ENCODE measurements at places on chromosomes 12 and 14. TPM values are rescaled to one million over a fixed set of nuclear protein-coding genes. Genes with fewer than 3 reads are reported as not detected.

TNS2 gene
- total RNA-seq: 145 TPM

JAG2 gene
- total RNA-seq: 16.5 TPM

GLT1D1 gene
- 0.44 TPM for total RNA-seq

- no peak for DNase-seq
Observed at GRCh38 chr12:85814741-85815140, 21.5 kb downstream of the RASSF9 start.

DNA sequence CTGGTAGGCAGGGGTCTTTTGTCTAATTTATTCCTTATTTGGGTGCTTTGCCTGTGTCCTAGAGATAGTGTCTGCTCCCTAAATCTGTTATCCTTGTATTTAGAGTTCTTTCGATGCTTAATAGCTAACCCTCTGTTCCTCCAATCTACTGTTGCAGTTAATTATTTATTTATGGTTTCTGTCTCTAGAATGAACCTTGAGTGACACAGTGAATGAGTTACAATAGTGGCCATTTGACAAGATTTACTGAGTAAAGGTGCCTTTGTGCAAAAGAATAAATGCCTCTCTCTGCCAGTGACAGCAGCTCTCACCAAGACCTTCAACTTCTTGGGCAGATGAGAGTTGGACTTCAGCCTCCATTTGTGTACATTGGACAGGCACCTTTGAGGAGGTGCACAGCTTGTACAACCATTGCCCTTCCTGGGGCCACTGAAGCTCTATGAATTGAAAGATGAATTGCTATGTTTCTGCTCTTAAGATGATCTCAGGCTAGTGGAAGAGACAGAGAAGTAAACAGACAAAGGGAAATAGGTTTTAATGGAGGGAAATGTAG is 165.9 kb downstream of the DERA start:
- DNase-seq: no peak

Measured in right cardiac atrium (tissue), 5 donors.